Stimulated activated CD4-positive, alpha-beta T cell treated with anti-CD3 and anti-CD28 coated beads, Interleukin-15, amount 100 ng/mL, for 1 hour (primary cell): ENCODE measurements at places on chromosomes 5 and 9.

GRCh38 chr9:122318284-122318683, 52.5 kb upstream of the PTGS1 start:
- DNase-seq, result no peak

GRCh38 chr9:37301042-37301853, 121.2 kb upstream of the GRHPR start:
- no peak for DNase-seq

DNA sequence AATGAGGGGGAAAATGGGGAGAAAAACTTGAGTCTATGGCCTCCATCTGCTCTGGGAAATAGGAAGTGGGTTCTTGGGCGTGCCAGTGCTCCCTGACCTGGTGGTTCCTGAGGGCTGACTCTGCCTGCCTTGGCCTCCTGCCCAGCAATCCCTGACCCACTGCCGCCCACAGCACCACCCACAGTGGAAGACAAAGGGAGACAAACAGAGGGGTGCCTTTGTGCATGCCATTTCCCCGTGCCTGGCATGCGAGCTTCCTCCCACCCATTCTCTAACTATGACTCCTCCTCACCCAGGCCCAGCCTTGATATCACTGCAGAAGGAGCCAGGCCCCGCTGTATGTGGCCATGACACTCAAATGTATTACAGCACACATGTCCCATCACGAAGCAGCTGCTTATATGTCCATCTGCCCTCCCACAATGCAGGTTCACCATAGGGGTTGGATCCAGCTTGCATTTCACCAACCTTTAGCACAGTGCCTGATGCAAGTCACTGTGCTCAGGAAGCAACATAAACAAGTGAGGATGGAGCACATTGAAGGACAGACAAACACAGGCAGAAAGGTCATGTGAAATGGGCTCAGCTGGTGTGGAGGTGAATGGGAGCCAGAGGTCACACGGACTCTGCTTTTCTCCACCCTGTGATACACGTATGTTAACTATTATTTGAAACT, 84.4 kb downstream of the ADRB2 start:
- no peak for DNase-seq

DNA sequence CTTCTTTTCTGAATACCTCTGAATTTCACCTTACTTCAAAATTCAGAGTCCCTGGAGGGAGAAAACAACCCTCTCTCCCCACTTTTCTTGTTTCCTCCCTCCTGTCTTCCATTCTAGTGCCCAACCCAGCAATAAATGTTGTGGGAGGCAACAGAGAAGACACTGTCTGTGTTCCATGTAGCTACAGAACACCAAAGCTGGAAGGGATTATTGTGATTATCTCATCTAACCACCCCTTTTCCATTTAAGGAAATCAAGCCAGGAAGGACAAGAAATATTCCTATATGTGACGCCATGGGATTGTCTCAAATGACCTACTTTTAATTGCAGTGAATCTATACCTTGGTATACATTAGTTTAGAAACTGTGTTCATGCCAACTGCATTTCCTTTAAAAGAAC, 476.6 kb upstream of the TNC start:
- DNase-seq, result no peak

- no peak for DNase-seq
Observed at GRCh38 chr9:2889023-2889422, 45.1 kb upstream of the PUM3 start.

GRCh38 chr5:181131514-181131913, 545 bp upstream of the OR2V1 start:
- DNase-seq, result no peak

- no peak for DNase-seq
Observed at GRCh38 chr5:162514116-162514515, 446.5 kb downstream of the GABRG2 start.

DNA sequence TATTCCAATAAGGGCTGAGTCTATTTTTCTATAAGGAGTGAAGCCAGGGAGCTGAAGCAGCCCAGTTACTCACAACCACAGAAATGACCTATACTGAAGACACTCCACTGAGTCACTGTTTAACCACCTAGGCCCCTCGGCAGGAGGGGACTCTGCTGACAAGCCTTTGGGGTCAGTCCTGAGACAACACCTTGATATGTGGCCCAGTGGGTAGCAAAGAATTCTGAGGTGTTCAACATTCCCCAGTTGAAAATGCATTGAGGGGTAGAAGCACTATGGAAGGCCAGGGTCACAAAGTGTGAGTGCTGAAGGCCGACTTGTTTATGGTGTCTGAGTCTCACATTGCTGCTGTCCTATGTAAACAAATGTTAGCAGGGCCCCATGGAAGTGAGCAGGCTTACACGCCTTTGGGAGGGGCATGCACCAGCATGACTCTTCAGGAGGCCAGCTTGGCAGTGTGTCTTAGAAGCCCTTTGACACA, 112.6 kb upstream of the NFIL3 start:
- DNase-seq, result no peak

DNA sequence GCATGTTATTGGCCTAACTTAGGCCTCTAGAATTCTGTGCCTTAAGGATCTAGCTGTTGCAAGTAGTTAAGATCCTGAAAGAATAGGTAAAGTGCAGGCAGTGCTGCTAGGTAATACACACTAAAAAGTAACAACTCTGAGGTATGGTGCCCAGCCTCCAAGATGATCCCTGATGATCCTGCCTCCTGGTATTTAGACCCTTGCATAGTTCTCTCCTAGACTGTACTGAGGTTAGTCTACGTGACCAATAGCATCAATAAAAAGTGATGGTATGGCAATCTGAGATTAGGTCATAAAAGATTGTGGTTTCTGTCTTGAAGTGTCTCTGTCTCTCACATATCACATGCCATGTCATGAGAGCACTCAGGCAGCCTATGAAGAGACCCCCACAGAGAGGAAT, 9.2 kb downstream of the TSTD2 start:
- DNase-seq, result no peak

DNA sequence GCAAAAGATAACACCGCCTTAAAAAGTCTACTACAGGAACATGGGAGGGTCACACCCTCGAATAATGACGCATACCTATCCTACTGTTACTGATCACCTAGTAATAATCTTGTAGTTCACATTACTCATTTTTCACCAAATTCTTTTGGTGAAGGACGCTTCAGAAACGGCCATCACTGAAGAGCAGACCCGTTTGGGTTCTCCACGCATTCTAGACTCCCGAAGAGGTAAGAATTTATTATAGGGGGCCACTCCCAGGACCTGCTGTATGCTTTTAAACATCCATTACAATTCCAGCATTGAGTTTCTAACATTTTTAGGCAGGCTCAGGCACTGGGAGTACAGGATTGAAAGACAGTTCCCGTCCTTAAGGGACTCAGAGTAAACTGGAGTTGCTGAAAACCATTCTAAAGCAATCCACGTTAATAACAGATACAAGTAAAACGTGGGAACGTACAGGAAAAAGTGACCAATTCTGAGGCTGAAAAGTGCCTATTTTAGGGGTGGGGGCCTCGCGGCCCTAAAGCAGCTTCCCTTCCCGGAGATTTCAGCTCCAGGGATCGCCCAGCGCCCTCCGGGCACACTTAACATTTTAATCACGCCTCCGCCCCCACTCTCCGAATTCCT, at the start of gene FER:
FER (plus strand) TSS at position 124 of the 627 bp plus-strand sequence. CDS start 50,286 bp downstream, outside the sequence.
- peak; percentile 7 for DNase-seq

GRCh38 chr9:134617836-134618162, 23.8 kb upstream of the COL5A1 start:
- DNase-seq, result no peak

DNA sequence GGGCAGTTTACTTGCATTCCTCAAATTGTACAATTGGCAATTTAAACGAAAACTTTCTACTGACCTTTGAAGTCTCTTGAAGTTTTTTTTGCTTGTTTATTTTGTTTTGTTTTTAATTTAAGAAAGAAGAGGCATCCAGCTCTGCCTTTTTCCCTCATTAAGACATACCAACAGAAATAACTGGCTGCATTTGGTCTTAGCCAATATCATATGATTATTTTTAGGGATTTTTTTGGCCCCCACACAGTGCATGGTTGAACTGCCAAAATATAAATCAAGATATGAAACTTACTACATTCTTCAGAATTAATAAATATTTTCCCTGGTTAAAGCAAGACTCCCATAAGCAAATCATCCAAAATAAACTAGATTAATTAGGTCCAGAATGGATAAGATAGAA, 79.4 kb downstream of the ALDH1A1 start:
- DNase-seq, result no peak

- no peak for DNase-seq
Observed at GRCh38 chr9:108836781-108837180, 19.0 kb downstream of the ACTL7B start.
